ENCODE measurements at places on chromosomes 5 and 9.

DNA sequence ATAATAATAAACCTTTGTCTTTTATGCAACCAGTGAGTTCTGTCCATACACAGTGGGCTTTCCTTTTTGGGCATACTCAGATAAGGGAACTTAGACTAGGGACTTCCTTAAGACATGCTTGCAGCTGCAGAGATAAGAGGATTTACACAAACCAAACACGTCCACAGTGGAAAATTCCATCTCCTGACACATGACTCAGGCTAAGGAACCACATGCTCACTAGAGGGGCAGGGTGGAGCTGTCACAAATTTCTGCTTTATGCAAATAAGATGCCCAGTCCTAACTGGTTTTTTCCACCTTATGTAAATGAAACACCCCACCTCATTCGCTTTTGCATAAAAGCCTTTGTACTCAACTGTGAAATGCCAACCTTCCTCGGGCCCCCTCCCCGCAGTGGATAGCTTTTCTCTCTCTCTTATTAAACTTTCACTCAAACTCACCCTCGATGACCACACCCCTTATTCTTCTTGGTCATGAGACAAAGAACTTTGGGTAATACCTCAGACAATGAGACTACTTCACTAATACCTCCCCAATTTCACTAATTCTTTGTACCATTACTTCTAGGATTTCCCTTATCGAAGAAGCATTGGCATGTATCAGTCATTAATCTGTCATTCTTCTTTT, 170.3 kb upstream of the FTMT start:
- no peak for DNase-seq

DNA sequence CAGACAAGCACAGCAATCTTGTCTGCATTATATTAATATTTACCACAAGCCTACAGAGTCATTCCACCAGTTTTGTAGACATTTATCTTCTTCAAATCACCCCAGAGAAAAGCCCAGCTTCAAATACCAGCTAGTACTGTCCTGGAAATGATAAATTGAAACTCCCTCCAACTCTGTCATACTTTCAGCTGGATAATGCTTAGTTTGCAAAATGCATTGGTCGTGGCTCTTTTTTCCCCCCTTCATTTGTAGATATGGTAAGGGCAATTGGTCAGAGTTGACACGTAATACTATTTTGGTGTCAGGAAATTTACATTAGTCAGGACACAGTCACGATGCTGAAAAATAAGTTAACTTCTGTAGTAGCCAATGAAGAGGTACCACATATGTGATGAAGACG, 21.2 kb downstream of the HMHB1 start:
- no peak for DNase-seq

DNA sequence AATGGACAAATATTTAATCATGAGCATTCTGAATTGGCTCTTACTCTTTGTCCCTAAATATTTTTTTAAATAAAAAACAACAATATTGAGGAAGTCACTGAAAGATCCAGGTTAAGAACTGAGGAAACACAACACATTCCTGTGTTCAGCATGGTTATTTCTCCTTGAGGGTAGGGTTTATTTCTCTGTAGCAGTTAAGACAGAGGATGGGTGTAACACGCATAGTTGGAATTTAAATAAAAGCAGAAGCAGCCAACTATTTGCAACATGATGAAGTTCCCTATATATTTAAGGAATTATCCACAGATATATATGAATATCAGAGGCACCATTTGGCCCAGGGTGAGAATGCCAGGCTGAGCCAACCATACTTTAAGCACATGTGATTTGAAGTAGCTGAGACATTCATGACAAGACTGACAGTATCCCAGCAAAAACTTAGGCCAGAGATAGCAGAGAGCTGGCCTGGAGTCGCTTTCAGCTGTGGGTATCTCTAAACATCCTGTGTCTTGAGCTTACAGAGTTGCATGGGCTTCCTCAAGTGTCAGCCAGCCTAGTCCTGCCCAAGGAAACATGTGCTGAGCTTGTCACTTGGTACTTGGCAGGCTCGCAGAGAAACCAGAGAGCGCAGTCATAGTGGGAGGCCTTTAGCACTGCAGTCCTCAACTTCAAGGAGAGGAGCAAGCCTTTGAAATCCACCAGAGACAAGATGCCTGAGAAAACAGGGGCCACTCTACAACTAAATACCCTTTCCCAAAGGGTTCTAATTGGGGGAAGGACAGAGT, 43.6 kb downstream of the SEMA5A start:
- no peak for DNase-seq

DNA sequence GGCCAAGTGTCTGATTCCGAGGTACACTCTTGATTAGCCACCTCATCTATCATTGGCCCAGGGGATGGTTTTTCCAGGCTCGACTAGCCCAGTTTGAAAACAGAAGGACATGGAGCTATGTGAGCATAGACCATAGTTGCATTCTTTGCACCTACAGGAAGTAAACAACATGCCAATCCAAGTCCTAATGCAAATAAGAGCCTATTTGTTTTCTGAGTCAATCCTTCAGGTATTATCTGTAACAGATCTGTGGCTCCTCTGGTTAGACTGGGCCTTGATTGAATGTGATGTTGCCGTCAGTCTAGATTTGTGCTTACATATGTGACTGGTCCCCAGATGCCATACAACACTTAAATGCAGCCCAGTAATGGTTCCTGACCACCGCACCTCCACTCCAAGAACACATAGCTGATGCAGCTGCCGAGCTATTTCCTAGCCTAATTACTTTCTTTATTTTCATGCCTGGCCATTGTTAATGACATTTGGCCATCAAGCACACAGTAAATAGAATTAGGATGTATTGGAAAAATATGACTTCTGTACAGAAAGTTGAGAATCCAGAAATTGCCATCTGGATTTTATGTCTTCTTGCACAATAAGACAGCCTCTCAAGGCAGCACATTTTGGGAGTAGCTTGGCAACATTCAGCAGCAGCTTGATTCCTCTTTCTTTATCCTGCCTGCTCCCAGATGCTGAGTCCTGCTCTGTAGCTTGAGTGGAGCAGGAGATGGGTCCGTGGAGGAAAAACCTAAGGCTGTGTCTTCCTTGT, 29.5 kb upstream of the ARHGAP26 start:
- no peak for DNase-seq

DNA sequence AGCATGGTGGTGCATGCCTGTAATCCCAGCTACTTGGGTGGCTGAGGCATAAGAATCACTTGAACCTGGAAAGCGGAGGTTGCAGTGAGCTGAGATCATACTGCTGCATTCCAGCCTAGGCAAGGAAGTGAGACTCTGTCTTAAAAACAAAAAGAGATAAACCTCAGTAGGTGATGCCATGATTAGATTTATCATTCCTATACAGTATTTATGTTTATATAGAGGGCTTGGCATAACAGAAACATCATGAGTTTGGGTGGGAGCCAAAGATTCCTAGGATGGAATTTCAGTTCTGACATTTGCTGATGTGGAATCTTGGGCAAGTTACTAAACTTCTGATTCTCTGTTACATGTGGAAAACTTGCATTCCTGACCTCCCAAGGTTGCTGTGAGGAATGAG, 22.3 kb downstream of the RFK start:
- DNase-seq, result no peak

- no peak for DNase-seq
Observed at GRCh38 chr9:18907927-18908625, 124.9 kb downstream of the SAXO1 start.

DNA sequence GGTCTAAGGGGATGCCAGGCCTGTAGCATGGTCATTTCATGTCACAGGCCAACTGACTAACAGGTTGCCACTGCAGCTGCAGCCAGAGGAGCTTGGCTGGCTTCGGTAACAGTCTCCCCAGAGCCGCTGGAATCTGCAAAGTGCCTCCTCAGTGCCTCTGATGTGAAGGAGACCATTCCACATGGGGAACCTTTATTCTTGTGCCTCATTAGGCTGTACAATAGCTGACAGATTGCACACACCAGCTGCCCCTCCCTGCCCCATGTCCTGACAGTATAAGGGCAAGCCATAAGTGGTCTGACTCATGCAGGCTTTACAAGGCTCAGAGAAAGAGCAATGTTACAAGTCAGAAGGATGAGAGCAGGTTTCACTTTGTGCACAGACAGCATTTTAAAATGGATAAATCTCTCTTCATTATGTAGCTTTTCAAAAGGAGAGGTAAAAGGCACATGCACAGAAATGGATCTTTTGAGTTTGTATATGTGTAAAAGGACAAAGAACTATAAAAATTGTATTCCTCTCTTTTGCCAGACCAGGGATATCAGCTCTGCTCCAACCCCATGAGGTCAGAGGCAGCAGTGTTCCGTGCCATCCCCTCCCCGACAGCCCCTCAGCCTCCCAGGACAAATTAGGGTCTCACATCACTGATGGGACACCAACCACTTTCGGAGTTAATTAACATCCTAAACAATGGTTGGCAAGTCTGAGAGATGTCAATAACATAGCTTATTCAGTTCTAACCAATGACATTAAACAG, 467.8 kb downstream of the TMEM232 start:
- no peak for DNase-seq

GRCh38 chr5:9350301-9350797, 195.5 kb downstream of the SEMA5A start:
- no peak for DNase-seq

DNA sequence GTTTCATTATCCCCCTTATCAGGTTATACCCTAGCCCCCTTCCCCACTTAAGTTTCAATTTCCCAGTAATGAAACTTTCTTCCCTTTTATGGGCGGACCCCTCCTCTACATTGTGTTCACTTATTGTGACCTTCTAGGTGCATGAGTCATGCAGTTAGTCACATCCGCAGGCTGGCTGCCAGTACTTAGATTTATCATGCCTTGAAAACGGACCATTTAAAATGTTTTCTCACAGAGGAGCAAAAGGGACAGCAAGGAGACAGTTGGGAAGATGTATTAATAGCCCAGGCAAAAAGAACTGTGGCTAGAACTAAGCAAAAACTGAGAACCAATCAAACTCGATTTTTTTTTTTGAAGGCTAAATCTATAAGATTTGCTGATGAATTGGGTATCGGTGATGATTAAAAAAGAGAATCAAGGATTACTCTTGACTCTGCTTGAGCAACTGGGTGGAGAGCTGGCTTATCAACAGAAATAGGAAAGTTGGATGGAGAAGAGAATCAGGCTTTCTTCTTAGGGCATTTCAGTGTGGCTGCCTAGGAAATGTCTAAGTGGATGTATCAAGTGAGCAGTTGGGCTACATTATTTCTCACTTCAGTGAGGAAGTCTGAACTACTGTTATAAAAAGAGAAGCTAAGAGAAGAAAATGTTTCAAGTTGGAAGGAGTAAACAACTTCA, 615.0 kb downstream of the HINT1 start:
- no peak for DNase-seq

DNA sequence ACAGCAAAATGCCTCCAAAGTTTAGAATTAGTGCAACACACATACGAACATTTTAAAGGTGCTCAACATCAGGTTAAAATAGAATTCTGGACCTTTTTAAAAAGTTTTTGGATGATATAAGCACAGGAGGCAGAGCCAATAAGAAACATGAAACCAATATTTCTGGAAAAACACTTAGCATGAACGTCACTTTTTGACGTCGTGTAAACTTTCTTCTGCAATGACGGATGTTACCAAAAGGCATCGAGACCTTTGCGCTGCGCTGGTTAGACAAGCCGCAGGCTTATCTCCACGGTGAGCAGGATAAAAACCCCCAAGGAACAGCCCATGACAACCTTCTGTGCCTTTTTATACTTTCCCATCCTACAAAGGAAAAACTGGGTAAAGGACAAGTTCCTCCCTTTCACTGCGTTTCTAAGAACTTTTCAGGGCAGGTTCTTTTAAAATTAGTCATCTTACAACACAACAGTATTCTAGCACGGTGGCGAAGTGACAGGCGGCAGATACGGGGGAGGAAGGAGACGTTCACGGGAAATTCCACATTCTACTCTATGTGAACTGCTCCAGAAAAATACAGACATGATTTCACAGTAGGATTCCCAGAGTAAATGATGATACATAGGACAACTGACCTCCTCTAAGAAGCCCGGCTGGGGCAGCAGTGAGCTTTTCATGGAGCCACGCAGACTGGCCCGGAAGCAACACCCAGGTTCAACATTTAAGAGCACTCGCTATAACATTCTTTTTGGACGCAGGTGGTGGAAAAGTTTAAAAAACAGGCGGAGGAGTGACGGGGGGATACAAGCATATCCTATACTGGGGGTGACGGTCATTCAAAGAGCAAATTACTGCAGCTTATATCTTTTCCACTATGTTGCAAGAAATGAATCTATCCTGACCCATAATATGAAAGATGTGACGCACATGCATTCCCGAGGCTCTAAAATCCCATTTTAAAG, 52.4 kb downstream of the USP20 start:
- DNase-seq, result no peak

DNA sequence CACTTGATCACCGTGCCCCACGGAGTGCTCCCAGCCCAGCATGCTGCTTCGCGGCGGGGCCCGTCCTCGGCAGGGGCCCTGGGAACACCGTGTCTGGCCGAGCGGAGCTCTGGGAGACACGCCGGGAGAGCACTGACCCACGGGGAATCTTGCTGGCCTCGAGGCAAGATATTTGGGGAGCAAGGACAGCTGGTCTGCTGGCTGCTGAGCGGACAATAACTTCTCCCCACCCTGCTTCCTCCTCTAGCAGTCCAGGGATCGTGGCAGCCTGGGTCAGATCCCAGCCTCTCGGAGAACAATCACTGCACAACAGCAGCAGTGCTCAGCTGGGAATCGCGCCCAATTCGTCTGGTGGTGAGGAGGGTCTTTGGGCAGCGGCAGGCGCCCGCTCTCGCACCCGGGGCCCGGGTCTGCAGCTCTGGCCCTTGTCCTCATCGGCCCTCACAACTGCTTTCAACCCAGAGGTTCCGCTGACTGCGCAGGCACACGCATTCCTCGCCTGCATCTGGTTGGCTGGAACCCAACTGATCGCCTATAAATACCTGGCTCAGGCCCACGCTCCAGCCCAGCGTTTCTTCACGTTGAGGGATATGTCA, 43.4 kb downstream of the DBH start:
- no peak for DNase-seq

- no peak for DNase-seq
Observed at GRCh38 chr9:81529556-81530193, 159.7 kb downstream of the TLE1 start.

DNA sequence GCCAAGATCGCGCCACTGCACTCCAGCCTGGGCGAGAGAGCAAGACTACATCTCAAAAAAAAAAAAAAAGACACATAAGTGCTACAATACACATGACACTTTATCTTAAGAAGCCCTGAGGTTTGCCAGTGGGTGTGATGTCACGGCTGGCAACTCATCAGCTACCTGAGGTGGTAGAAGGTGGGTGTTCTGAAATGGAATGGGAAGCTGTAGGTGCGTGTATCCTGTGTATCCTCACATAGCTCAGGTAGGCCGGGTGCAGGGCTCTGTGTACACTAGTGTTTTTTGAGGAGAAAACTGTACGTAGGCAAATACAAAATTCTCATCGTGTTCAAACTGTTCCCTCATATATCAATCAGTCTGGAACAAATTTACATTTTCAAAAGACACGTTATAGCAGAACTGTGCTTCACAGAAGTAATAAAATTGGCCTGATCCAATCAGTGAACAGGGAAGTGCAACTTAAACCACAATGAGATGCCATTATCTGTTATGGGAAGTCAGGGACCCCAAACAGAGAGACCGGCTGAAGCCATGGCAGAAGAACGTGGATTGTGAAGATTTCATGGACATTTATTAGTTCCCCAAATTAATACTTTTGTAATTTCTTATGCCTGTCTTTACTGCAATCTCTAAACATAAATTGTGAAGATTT, 10.4 kb downstream of the BICD2 start:
- no peak for DNase-seq
